ENCODE measurements at places on chromosomes 4 and X. TPM values are rescaled to one million over a fixed set of nuclear protein-coding genes. Genes with fewer than 3 reads are reported as not detected.

- DNase-seq = no peak
Observed at GRCh38 chr4:188783606-188784160, 644.4 kb downstream of the TRIML1 start.

GRCh38 chr4:38017609-38018008 is 57.4 kb downstream of the PTTG2 start:
- no peak for DNase-seq

The HSD17B13 gene
- total RNA-seq = under 0.01 TPM

The MAGEB10 gene
- total RNA-seq = not detected

DNA sequence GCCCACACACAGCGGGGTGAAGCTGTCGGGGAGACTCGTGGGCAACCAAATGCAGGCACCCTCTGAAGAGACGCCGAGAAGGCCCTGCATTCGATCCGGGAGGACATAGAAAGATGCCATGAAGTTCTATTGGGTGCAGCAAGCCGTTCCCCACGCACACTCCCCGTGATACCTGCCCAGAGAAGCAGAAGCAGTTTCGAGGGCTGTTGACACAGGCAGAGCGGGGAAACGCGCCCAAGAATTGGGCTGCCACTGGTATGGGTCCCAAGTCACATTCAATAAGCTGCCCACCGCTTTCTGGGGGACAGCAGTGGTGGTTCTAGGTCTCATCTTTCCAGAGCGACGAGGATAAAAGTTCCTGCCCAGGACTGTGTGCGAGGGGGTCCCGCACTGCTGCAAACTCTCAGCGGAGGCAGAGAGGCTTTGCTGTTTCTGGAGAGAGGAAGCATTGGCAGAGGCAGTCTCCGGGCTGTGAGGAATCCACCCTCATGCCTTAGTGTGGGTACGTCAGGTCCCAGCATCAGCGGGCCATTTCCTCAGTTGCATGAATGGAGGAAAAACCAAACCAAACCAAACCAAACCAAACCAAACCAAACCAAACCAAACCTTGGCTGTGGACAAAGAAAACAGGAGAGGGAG is 10.1 kb downstream of the PITX2 start:
- no peak for DNase-seq

GRCh38 chr4:124092101-124092500 is 620.4 kb downstream of the ANKRD50 start:
- DNase-seq = no peak

The HS6ST2 gene
- under 0.01 TPM for total RNA-seq

- DNase-seq = no peak
Observed at GRCh38 chrX:129984111-129984958, 1.9 kb downstream of the BCORL1 start.

The VGLL1 gene
- not detected for total RNA-seq

- no peak for DNase-seq
Observed at GRCh38 chrX:19869193-19869592, 18.2 kb downstream of the SH3KBP1 start.

The ADH6 gene
- not detected for total RNA-seq

- DNase-seq = no peak
Observed at GRCh38 chrX:122790376-122791095, 393.5 kb upstream of the GRIA3 start.

DNA sequence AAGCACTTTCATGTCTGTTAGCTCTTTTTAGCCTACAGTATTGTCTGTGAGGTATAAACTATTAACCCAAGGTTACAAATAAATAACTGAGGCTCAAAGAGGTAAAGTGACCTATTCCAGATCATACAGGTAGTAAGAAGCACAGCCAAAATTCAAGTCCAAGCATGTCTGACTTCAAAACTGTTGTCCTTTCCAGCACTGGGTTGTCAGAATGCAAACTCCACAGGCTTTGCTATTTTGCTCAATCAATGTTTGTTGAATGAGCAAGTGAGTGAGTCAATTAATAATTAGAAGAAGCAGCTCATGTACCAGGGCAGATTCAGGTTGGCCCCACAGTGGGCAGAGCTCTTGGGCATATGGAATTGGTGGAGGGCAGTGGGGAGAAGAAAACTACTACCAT is 134.1 kb upstream of the ARHGEF9 start:
- no peak for DNase-seq

GRCh38 chrX:65772842-65773241 is 105.4 kb downstream of the MSN start:
- no peak for DNase-seq
